COR-L47 (cell line): ENCODE measurements at places on chromosomes 16 and 17.
A peak's percentile ranks its signal among the peaks of the same experiment; 100 is the strongest.

DNA sequence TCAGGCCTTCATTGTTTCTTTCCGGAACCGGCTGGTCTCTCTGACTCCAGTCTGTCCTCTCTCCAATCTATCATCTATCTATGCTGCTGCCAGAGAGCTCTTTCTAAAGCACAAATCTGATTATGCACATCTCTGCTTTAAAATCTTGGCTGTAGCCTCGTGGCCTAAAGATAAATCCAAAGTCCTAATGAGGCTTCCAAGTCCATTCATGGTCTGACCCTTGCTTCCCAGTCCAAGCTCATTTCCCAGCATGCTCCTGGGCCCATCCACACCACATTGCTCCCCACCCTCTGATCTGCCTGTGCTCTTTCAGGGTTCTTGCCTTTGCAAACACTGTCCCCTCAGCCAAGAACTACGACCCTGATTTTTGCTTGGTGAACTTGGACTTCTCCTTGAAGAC lies 21.5 kb upstream of the PHB1 start:
- DNase-seq: no peak

GRCh38 chr17:11944587-11944986 lies 52.7 kb downstream of the ZNF18 start:
- no peak for DNase-seq

- no peak for DNase-seq
These were observed 207.1 kb downstream of the LGALS9B start for GRCh38 chr17:20260268-20260667.

DNA sequence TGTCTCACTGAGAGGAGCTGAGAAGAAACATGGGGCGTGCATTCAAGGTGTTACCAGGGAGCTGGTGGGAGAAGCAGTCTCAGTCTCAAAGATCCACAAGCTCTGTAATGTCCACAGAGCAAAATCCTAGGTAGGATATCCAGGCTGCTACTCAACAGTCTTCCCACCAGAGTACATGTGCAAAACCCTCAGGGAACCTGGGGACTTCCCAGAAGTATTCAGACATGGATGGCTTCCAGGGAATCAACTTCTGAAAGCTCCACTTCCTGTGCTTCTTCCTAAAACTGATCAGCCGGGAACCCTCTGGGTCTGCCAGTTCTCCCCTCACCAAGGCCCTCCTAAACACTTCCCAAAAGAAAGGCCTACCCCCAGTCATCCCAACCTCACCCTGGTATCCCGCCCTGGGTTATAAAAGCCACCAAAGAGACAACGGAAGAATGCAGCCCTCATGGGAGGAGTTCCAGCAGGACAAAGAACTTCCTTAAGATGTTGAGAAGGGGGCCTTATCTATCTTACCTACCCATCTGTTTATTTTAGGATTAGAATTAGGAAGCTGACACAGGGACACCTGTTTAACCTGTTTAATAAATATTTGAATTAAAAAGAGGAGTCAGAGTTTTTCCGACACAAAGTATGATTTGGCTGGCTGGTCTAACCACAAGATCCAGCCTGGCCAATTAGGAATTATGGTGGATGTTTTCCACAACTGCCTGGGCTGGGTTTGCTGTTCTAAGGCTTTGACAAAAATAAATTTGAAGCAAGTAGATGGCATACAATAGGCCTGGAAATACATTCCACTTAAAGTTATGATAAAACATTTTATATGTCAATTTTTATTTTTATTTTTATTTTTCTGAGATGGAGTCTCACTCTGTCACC lies 37.0 kb downstream of the CUEDC1 start:
- no peak for DNase-seq

DNA sequence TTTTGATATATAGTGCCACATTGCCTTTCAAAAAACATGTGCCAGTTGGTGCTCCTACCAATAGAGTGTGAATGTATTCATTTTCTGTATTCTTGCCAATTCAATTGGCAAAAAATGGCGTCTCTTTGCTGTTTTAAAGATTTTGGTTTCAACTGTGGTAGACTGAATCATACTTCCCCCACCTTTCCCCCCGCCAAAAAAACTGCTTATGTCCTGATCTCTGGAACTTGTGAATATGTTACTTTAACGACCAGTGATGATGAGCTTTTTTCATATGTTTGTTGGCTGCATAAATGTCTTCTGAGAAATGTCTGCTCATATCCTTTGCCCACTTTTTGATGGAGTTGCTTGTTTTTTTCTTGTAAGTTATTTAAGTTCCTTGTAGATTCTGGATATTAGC lies 325.1 kb upstream of the KCNJ16 start:
- DNase-seq: no peak

GRCh38 chr16:74667255-74667700 lies 601 bp upstream of the RFWD3 start:
- no peak for DNase-seq

DNA sequence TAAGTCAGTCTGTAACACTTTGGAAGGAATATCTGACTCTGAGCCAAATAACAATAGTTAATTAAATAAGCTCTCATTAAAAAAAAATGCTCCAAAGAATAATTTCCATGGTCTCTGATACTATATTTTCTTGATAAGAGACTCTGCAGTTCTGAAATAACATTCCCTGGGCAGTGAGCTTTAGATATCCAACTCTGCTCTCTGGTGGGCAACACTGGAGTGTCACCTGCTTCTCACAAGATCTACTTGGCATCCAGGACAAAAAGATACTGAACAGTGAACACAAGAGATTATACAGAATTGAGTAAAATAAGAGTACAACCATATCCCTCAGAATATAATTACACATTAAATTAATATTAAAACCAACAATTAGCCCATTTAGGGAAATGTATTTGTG lies 13.7 kb downstream of the BLMH start:
- DNase-seq: peak; percentile 29

GRCh38 chr16:54009464-54010176 lies 277.0 kb downstream of the IRX3 start:
- no peak for DNase-seq

DNA sequence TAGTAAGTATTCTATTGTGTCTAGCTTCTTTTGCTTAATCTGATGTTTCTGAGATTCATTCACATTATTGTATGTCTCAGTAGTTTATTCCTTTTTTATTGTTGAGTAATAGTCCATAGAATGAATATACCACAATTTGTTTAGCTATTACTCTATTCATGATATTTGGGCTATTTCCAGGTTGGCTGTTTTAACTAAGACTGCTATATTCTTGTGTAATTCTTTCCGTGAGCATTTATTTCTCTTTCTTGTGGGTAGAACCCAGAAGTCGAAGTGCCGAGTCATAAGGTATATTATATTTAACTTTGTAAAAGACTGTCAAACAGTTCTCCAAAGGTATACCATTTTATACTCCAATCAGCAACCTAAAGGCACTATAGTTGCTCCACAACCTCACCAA lies 160.8 kb downstream of the ANKFN1 start:
- no peak for DNase-seq

- no peak for DNase-seq
These were observed 239.8 kb upstream of the CCL2 start for GRCh38 chr17:34015253-34015652.

- no peak for DNase-seq
These were observed 65.8 kb upstream of the GNG13 start for GRCh38 chr16:866252-866896.

- no peak for DNase-seq
These were observed 10.9 kb upstream of the IL34 start for GRCh38 chr16:70635336-70636016.

GRCh38 chr16:78116946-78117345 lies 17.5 kb downstream of the WWOX start:
- DNase-seq: no peak

DNA sequence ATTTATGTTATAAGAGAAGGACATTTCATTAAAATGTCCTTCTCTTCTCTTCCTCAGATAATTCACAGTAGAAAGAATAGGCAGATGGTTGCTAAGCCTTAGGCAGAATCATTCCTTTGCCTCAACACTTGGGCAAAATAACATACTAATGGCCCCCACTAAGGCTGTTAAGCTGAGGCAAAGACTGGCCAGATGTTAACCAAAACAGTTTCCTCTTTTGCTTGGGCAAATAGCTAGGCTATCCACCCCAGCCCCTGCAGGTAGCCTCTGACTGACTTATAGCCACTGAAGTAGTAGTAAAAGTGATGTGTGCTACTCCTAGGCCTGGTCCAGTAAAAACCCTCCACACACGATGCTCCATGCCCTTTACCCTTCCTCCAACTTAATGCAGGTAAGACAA lies 55.2 kb downstream of the SPAG9 start:
- no peak for DNase-seq

DNA sequence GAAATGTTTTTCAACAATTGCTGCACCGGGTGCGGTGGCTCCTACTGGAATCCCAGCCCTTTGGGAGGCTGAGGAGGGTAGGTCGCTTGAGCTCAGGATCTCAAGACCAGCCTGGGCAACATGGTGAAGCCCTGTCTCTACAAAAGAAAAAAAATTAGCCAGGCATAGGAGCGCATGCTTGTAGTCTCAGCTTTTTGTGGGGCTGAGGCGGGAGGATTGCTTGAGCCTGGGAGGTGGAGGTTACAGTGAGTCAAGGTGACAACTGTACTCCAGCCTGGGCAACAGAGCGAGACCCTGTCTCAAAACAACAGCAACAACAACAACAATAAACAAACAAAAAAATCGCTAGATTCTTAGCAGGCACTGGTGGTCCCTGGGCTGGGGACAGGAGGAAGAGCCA lies 28.5 kb downstream of the IL21R start:
- DNase-seq: no peak

DNA sequence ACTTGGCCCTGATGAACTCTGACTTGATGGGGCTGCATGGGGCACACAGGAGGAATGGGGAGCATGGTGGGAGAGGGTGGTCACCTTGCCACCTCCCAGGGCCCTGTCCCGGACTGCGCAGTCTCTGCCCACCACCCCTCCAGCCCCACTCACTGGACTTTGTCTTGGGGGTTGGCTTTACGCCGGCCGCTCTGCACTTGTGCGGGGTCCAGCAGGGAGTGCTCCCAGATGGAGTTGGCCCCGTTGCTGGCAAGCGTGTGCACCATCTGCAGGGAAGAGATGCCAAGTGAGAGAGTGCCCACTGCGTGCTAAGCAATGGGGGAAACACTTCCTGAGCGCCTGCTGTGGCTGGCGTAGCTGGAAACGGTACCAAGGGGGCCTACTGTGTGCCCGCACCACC lies 6.7 kb downstream of the GIT1 start:
- no peak for DNase-seq

GRCh38 chr17:55384643-55385232 lies 36.9 kb downstream of the MMD start:
- no peak for DNase-seq

GRCh38 chr17:40873801-40874200 lies 6.8 kb upstream of the KRT12 start:
- no peak for DNase-seq

DNA sequence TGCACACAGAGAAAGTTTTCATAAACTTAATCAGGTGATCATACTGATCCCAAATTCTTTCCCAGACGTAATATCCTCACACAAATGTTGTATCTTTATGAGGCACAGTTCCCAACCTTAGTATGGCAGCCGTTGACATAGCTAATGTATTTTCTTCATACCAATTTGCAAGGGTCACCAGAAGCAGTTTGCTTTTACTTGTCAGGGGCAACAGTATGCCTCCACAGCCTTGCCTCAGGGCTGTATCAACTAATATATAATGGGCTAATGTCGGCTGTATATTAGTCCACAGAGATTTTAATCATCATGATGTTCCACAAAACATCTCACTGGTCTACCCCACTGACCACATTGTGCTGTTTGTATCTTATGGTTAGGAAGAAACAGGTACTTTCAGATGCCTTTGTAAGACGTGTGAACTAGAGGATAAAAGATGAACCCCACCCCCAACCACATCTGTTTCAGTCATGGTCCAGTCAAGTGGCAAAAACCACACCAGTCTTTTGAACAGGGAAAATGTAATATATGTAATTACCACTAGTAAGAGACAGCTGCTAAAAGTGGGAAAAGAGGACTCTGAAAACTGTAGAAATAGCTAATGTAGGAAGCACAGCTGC lies 55.2 kb downstream of the GAN start:
- DNase-seq: no peak

DNA sequence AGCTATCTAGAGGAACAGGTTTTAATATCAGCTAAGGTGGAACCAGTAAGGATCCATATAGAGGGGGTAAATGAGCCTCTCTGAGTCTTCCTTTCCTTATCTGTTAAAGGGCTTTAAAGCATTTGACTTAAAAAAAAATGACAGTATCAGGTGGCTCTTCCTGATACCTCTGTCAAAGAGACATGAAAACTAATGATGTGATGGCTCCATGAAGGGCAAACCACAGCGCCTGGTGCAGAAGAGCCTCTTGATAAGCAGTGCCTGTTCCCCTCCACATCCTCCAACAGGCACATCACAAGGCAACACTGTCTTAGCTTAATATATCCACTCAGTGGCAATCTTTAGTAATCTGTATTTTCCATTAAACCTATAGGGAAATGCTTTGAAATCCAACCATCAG lies 68.9 kb downstream of the USP31 start:
- no peak for DNase-seq

DNA sequence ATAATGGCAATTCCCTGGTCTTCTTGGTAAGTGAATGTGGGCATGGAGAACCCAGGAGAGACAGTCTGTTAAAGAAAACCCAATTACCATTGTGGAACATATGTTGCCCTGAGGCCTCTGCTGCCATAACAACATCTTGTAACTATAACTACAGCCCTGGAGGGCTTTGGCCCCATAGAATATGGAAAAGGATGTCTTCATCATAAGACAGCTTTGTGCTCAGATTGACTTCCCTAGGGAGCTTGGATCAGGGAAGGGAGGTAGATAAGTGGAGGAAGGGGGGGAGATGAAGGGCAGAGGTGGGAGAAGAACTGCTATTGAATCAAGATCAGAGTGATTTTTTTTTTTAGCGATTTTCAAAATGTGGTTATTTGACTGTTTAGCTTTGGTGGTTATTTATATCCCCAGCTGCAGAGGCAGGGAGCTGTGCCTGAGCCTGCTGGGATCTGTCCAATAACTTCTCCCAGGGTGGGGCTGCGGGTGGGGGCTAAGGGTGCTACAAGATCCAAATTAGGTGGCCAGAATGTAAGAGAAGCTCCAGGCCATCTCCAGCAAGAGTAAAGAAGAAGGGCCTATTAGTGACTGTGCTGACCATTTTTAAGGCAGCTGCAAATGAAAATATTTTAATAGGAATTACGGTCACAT lies 5.3 kb upstream of the KAT7 start:
- no peak for DNase-seq

DNA sequence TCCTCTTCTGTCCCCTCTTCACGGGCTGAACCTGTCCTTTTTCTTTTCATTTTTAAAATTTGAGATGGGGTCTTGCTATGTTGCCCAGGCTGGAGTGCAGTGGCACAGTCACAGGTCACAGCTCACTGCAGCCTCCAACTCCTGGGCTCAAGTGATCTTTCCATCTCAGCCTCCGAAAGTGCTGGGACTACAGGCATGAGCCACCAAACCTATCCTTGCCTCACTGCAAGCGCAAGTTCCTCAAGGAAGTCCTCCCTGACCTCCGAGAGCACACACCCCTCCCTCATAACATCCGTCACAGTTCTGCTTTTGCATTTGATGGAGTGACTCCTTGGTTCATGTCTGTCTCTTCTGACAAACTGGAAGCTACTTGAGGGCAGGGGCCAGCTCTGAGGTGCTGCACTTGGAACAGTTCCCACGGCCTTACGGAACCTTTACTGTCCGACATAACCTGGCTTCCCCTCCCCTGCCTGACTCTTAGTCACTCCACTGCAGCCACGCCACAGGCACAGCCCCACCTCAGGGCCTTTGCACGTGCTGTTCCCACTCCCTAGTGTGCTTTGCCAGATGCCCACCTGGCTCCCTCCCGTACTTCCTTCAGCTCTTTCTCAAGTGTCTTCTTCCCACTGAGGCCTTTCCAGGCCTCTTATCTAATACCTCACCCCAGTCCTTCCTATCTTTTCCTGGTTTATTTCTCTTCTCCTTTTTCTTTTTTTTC lies 4.4 kb downstream of the TBX6 start:
- DNase-seq: no peak

- DNase-seq: no peak
These were observed 5.8 kb upstream of the MYO1D start for GRCh38 chr17:32882734-32883133.
